Bronchial epithelial cell (primary cell): ENCODE measurements at places on chromosomes 16 and 17.

GRCh38 chr17:35372846-35373533 is 431 bp downstream of the SLFN11 start:
- DNase-seq: no peak

DNA sequence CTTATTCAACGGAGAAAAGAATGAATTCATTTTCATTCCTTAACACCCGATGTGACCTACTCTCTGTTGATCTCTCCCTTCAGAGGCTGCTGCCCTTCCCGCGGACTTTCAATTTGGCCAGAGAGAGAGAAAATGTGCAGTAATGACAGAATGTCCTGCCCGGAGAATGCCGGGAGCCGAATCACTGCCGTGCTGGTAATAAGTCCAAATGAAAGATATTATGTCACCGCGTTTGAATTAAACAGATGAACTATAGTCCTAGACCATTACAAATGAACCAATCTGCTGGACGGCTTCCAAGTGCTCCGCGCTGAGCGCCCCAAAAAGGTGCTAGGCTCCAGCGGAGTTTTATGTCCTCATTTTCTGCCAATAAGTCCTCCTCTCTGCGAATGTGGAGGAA is 14.7 kb upstream of the C16orf82 start:
- DNase-seq: no peak

- DNase-seq: no peak
These were observed 51.7 kb upstream of the TRAP1 start for GRCh38 chr16:3769013-3769412.

DNA sequence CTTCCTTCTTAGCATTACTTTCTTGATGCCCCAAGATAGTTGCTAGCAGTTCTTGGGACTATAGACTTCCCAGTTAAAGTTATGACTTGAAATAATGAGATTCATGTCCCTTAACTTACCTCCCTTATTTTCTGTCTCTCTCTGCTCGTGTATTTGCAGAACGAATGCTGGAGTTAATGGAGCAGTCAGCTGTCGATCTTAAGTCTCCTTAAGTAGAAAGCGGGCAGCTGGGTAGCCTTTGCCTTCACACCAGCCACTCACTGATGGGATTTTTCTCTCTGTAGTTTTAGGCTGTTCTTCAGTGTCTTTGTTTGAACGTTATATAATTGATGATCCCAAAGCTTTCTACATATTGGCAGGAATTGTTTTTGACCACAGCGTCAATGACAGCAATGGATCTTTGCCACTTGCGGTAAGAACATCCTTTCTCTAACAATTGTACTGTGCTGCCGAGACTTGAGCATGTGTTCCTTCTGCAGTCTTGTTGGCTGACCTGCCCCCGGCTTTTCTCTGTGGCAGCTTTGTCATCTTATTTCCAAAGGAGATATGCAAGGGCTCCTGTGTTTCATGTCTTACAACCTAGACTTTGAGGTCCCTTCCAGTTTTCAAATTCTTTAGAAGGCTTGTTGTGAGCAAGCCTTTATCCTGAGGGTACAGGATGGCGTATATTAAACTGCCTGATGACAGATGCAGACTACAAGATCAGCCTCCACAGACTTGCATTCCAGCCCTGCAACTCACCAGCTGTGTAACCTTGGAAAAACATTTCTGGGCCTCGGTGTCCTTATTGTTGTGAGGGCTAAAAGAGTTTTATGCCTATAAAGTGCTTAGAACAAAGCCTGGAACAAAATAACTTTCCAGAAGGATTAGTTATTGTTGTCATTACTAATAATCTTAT is 25.1 kb upstream of the ABCA3 start:
- DNase-seq: peak; percentile 31
